ENCODE measurements at places on chromosomes 3 and 15.

DNA sequence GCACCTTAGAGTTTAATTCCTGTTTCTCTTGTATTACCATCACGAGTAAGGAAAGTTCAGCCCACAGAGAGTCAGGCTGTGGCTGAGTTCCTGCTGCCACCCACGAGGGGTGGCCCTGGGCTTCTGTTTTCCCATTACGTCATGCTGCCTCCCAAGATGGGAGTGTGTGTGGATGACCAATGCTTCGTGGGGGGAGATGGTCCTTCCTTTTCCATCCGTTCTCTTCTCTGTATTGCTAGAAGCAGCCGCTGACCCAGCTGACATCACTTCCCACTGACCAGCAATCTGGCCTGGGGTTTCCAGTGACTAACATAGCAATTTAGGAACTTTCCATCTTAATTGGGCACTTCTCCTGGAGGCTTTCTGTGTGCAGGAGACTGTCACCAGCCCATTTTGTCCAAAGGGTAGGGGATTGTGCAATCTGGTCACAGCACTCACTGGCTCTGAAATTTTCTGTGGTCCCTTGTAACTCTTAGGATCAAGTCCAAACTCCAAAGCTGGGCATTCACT lies 9.3 kb downstream of the IRAK2 start:
- peak; percentile 81 for DNase-seq

DNA sequence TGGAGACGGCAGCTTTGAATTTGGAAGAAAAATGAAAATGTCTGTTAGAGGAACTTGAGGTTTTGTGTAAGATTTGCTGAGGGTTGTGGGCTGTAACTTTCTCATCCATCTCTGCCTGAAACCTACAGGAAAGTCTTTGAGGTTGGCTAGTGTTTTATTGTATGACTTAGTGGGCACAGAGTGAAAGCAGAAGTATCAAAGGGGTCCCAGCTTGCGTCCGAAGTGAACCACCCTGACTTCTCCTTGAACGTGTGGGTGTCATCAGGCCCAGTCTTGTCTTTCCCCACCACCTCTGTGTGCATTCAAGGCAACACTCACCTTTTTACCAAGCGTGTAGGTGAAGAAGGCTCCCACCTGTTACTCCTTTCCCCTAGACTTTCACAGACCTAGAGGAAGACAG lies 682.1 kb upstream of the CFAP20DC start:
- DNase-seq, result no peak

- DNase-seq, result no peak
Observed at GRCh38 chr3:138112362-138112761, 3.0 kb downstream of the DZIP1L start.

GRCh38 chr15:47473832-47474231 lies 243.5 kb upstream of the SEMA6D start:
- peak; percentile 68 for DNase-seq

DNA sequence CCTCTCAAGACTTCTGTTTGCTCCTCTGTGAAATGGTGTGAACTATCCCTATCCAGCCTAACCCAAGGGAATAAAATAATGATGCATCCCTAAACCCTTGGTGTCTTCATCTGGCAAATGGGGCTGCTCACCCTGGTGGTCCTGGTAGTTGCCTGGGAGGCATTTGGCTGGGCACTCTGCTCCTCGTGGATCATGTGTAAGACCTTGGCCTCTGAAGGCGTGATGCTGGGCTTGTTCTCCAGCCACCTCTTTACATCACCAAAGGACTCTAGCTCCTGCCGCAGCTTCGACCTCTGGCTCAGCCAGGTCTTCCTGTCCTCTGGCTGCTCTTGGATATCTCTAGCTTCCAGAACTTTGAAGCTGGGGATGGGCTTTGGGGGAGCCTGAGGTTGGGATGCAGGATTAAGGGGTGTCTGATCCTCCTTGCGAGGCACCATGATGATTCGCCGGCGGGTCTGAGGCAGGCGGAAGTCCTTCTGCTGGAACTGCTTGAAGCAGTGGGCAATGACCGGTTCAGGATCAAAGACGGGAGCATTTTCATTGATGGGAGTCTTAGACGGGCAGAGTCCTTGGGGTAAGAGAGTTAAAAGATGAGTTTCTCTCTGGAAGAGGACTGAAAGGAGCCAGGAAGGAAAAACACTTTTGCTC lies 7.1 kb downstream of the EFCAB12 start:
- no peak for DNase-seq

DNA sequence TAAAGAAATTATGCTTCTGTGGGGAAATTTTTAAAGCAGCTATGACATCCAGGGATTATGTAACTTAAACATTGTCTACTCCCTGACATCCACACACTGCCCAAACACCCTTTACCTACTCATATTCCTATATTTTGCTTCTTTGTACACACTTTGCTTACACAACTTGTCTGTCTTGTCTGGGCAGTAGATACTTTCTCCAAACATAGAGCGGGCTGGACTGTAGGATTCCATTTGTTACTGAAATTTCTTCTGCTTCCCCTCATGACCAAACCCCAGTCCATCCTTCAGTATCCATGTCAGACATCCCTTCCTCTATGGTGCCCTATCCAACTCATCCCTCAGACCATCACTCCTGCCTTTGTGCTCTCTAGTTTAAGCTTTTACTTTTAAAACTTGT lies 19.9 kb downstream of the NCEH1 start:
- no peak for DNase-seq

DNA sequence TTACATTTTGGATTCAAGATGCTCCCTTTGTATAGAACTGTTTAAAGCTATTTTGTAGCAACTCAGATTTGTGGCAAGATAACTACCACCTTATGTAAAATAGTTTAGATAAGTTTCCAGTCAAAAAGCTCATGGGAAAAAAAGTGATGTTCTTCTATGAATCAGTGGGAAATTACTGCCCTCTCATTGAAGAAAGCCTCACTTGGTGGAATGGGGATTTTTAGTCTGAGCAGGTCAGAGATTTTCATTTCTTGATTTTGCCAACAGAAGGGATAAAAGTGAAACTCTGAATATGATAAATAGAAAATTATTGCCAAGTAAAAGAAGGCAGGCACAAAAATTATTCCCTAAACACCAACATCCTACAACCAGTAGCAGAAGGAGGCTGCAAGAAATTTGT lies 25.8 kb upstream of the CSTA start:
- DNase-seq, result no peak

DNA sequence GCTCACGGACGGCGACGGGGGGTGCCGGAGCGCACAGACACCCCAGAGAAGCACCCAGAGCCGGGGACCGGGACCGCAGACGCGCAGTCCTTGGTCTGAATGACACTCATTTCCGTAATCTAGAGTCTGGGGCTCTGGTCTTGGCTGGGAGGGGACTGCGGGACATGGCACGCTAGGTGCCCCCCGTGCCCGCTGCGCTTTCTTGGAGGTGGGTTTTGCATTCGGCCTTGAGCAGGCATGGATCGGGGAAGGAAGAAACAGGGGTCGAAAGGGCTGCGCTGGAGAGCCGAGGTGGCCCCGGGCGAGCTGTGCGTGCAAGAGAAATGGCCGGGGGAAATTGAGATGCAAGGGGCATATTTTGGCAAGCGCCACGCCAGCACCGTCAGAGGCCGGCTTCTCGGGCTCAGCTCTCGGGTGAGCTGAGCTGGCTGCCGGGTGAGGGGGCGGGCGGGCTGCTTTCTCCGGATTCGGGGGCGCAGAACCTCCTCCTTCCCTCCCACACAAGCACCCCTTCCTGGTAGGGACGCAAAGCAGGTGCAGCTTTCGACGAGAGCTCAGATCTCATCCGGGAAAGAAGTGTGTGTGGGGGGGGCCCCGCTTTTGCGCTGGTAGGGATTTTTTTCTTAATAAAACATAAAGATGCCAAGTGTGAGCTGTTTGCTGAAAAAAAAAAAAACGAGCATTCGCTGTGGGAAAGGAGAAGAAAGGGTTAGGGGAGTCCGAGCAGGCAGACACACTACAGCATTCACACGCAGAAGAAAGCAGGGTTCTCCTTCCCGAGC lies 963 bp upstream of the NTRK3 start:
- DNase-seq, result peak; percentile 60

GRCh38 chr15:88274553-88275460 lies 18.3 kb upstream of the NTRK3 start:
- peak; percentile 86 for DNase-seq

- DNase-seq, result no peak
Observed at GRCh38 chr15:82656641-82657266, 9.6 kb upstream of the CPEB1 start.

GRCh38 chr3:123883701-123884202 lies 380 bp downstream of the MYLK start:
- DNase-seq, result no peak

All from Ammon's horn (tissue), 1 donor.